ENCODE measurements at places on chromosomes 16 and 17. TPM values are rescaled to one million over a fixed set of nuclear protein-coding genes. Genes with fewer than 3 reads are reported as not detected.

Gene KRT25
- total RNA-seq, result not detected

Gene HASPIN
- 26.8 TPM for total RNA-seq

Gene SLC9A5
- 5.2 TPM for total RNA-seq

Gene OTOP3
- not detected for total RNA-seq

Gene GRAPL
- total RNA-seq, result 0.37 TPM

Gene ALKBH5
- 117 TPM for total RNA-seq

Gene TMEM235
- not detected for total RNA-seq

Gene CCDC40
- 11.0 TPM for total RNA-seq

Gene TPSD1
- not detected for total RNA-seq

Gene STX4
- total RNA-seq, result 100 TPM

Gene UMOD
- total RNA-seq, result not detected

Gene TP53TG3B
- total RNA-seq, result not detected

Gene SLC5A2
- total RNA-seq, result 0.13 TPM

Gene ST6GALNAC2
- total RNA-seq, result 18.7 TPM

Gene UTS2R
- total RNA-seq, result not detected

Gene IL21R
- total RNA-seq, result 0.35 TPM

Gene CCL18
- not detected for total RNA-seq

Gene SLC16A5
- total RNA-seq, result 70.2 TPM

Gene MLLT6
- total RNA-seq, result 113 TPM

Gene SLC6A4
- not detected for total RNA-seq

Gene PPP1R1B
- not detected for total RNA-seq

Gene MGAT5B
- 13.9 TPM for total RNA-seq

Gene CCL11
- not detected for total RNA-seq

Gene TNP2
- not detected for total RNA-seq

Gene CDH16
- total RNA-seq, result not detected

Gene C17orf58
- 15.5 TPM for total RNA-seq

Gene PIK3R5
- total RNA-seq, result not detected

Gene ABI3
- total RNA-seq, result not detected

Gene SCNN1B
- 0.57 TPM for total RNA-seq

Gene KCNJ12
- total RNA-seq, result 1.1 TPM

Gene RPRML
- not detected for total RNA-seq

Gene SGSH
- total RNA-seq, result 28.4 TPM

Gene C16orf96
- 0.13 TPM for total RNA-seq

Gene MEIOC
- not detected for total RNA-seq

Gene STH
- total RNA-seq, result not detected

Gene TEX19
- total RNA-seq, result 0.24 TPM

Gene TP53TG3
- total RNA-seq, result not detected

Gene KRT20
- not detected for total RNA-seq

Gene ENPP7
- total RNA-seq, result not detected

Gene CYB561
- 61.6 TPM for total RNA-seq

Gene SCIMP
- not detected for total RNA-seq

Gene TPSG1
- not detected for total RNA-seq

Gene CD300H
- not detected for total RNA-seq

Gene EFNB3
- 1.6 TPM for total RNA-seq

Gene PRSS21
- 77.4 TPM for total RNA-seq

Gene TBC1D3B
- total RNA-seq, result 13.8 TPM

Gene GALR2
- total RNA-seq, result 2.8 TPM

Gene TBC1D26
- total RNA-seq, result 0.85 TPM

Gene SMARCE1
- total RNA-seq, result 90.8 TPM

Gene SPATA22
- not detected for total RNA-seq

Gene MT3
- total RNA-seq, result not detected

Gene PRR29
- 2.4 TPM for total RNA-seq

Gene GPR139
- not detected for total RNA-seq

Gene CACNA1H
- total RNA-seq, result not detected

Measured in PC-9 (cell line).